NCI-H2107 (cell line): ENCODE measurements at places on chromosomes 16 and 17.
A peak's percentile ranks its signal among the peaks of the same experiment; 100 is the strongest.

- no peak for DNase-seq
These were observed 507.5 kb upstream of the HSBP1 start for GRCh38 chr16:83300326-83300725.

- peak; percentile 18 for DNase-seq
These were observed 233.8 kb downstream of the SNX29 start for GRCh38 chr16:12210258-12210880.

DNA sequence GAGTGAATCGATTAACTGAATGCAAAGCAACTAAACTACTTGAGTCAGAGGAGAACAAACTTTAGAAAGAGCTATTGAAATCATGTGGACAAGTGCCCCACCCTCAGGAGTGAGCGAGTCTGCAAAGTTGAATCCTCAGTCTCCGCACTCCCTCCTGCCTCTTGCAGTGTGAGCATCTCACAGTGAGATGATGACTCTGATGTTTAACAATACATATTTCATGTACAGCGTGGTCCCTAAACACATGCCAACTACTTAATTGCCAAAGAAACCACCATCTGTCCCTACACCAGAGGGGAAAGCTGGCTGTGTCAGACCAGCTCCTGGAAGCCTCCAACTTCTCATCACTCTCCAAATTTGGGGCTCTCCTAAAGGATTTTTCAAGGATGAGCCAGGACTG is 31.2 kb downstream of the PIMREG start:
- no peak for DNase-seq

- DNase-seq = no peak
These were observed 50.0 kb upstream of the TNRC6C start for GRCh38 chr17:77908501-77908900.

DNA sequence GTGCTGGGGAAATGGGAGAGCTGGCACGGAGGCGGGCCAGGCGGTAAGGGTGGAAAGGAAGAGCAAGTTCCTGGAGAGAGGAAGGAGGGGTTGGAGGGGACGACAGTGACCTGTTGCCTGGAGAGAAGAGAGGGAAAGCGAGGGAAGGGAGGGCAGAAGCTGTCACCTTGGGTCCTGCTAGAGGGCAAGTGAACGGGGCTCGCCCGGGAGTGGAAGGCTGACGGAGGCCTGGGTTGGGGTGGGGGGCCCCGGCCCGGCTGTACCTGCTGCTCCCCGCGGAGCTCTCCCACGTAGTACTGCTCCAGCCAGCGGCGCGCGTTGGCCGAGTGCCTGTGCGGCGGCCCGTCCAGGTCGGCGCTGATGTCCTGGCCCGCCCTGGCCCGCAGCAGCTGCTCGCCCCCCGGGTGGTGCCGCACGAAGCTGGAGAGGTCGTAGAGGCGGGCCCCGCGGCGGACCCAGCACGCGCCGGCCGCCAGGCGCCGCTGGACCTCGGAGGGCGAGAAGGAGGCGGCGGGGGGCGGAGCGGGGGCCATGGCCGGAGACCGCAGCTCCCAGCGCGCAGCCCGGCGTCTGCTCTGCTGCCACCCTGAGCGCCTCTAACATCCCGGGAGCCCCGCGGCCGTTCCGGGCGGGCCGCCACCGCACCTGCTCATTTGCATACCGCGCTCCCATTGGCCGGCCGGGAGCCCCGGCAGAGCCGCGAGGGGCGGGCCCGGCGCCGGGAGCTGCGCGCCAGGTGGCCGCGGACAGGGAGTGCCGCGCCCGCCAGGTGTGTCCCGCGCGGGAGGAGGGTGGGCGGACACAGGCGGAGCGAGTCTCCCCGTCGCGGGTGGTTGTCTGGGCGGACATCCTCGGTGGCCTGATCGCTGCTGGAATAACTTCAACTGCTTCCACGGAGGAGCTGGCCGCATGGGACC is at the start of gene FA2H:
FA2H (minus strand) TSS at position 598 of the 917 bp plus-strand sequence; CDS start at position 533, 65 bp downstream.
- peak; percentile 75 for DNase-seq

DNA sequence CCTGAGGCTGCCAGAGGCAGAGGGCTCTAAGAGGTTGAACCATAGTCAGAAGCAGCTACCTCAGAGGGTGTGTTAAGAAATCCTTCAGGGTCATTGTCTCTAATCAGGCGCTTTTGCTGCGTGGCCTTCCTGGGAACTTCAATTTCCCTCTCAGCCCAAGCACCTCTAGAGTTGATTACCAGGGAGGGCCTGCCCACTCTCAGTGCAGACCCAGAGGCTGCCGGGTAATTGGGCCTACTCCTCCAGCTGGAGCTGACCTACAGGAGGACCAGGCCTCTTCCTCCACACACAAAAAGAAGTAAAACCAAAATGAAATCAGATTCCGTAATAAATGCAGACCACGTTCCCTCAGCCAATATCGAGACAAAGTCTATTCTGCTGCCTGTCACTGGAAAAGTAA is 305.0 kb upstream of the CCL2 start:
- no peak for DNase-seq

DNA sequence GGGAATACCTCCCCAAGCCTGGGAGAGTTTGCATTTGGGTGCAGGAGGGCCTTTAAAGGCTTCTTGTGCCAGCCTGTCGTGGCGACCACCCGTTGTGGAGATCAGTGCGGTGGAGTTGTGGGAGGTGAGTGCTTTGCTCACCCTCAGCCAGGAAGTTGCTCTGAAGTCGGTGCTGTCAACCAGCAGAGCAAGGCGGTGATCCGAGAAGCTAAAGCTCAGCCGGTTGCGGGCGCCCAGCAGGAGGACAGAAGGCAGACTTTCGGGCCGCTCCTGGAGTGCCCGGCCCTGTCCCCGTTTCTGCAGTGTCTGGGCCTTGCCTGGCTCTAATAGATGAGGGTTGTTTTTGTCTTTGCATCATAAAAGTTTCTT is 1.4 kb downstream of the UBE2I start:
- DNase-seq = no peak

GRCh38 chr17:53722407-53722806 is 100.3 kb upstream of the KIF2B start:
- DNase-seq = no peak

GRCh38 chr17:60354223-60354622 is 37.7 kb downstream of the USP32 start:
- DNase-seq = no peak

GRCh38 chr16:61243954-61244353 is 792.3 kb downstream of the CDH8 start:
- DNase-seq = no peak

- DNase-seq = no peak
These were observed 2.8 kb downstream of the RECQL5 start for GRCh38 chr17:75664099-75664549.

DNA sequence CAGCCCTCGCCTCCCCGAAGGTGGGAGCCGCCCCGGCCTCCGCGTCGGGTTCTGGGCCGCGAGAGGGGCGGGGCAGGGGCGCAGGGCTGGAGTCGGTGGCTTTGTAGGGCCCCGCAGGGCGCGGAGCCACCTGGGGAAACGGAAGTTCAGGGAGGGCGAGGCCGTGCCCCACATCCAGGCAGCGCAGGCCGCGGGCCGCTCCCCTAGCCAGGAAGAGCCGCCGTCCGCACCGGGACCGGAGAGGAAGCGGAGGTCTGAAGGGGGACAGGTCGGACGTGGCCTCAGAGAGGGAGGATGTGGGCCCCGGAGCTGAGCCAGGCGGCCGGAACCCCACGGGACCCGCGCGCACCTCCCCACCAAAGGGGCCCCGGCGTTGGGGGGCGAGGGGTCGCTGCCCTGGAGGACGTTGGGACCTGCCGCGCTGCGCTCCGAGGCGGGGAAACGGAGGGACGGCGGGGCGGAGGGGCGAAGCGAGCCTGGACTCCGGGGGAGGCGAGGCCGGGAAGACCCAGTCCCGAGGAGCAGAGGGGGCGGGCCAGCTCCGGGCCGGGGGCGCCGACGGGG is 482 bp upstream of the SLC16A3 start:
- DNase-seq = no peak

- DNase-seq = no peak
These were observed 17.9 kb upstream of the ALDH3A2 start for GRCh38 chr17:19630661-19631060.

GRCh38 chr16:70777973-70778406 is 23.0 kb downstream of the VAC14 start:
- no peak for DNase-seq

GRCh38 chr17:80724775-80725266 is 180.2 kb downstream of the RPTOR start:
- no peak for DNase-seq

DNA sequence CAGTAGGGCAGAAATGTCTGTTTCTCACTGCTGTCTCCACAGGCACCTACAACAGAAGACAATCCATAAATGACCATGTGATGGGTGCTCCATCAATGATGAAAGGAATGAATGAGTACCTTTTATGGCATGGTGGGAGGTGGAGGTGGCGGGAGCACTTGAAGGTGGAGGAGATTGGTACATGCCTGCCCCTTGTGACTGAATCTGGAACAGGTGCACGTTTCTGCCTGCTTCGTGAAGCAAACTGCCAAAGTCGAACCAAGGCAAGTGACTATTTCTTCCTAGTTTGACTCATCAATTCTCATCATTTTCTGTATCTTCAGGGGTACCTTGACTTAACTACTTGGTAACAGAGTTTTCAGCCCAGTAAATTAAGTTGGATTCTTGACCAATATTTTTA is 25.4 kb downstream of the CDRT15 start:
- DNase-seq = no peak

- DNase-seq = no peak
These were observed 144.0 kb downstream of the MYO1D start for GRCh38 chr17:32732900-32733299.

DNA sequence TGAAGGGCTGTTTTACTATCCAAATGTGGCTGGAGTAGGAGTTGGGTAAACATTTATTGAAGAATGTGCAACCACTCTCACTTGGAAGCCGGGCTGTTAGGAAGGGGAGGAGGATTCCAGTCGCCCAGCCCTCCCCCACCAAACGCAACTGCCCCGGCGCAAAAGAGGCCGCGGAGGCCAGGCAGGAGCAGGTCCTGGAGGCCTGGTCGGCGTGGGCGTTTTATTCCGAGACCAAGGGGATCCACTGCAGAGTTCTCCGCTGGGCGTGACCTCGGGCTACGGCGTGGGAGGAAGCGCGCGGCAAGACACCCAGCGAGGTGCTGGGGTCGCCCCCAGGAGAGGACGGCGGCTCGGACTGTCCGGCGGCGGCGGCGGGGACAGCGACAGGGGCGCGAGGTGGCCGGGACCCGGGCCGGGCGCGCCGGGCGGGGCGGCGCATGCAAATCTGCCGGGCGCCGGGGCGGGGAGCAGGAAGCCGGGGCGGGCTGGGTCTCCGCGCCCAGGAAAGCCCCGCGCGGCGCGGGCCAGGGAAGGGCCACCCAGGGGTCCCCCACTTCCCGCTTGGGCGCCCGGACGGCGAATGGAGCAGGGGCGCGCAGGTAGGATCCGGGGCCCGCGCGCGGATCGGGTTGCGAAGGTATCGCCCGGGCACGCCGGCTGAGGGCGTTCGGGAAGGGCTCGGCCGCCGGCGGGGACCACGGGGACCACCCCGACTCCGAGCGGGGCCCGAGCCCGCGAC is at the start of gene IL4R:
IL4R (plus strand) TSS at position 553 of the 739 bp plus-strand sequence. CDS start 26,230 bp downstream, outside the sequence.
- DNase-seq = no peak
